ENCODE measurements at places on chromosomes 12 and 14. TPM values are rescaled to one million over a fixed set of nuclear protein-coding genes. Genes with fewer than 3 reads are reported as not detected.
A peak's percentile ranks its signal among the peaks of the same experiment; 100 is the strongest.

DNA sequence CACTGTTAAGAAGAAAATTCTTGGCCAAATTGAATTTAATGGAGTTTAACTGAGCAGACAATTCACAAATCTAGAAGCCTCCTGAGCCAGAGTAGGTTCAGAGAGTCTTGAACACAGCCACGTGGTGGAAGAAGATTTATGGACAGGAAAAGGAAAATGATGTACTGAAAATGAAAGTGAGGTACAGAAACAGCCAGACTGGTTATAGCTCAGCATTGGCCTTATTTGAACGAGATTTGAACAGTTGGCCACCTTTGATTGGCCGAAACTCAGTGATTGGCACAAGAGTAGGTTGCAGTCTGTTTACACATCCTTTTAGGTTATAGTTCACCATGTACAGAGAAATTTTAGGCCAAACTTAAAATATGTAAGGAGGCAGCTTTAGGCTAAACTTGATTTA is 9.9 kb downstream of the OAS2 start:
- DNase-seq = no peak

DNA sequence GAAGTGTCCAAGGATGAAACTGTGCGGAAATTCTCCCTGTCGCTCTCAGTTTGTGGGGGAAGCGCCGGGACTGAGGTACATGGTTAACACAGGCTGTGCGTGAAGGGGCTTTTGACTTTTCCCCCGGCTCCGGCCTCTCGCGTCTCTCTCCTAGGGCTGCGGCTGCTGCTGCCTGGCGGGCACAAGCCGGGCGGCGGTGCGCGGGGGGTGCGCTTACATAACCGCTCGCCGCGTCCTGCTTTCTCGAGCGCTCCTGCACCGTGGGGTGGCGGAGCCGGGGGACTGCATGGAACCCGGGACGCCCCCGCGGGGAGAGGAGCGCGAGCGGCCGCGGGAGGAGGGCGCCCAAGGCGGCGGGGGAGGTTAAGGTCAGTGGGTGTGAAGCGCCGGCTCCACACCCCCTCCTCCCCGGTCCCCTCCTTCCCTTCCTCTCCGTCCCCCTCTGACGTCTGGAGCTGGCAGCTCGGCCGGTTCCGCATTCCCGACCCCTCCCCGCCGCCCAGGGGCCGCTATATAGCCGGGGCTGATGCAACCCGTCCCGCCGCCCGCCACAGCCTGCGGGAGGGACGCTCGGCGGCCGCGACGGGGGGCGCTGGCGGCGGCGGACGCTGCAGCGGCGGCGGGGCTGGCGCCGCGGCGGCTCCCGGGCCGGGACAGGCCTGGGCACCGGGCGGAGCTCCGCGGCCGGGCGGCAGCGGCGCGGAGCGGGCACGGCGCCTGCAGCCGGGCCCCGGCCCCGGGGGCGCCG is at the start of gene JDP2:
Gene JDP2 (plus strand): TSS at position 541 of the 748 bp plus-strand sequence. CDS start 9,899 bp downstream, outside the sequence.
- DNase-seq = peak; percentile 63

- peak; percentile 24 for DNase-seq
Observed at GRCh38 chr14:70416725-70417349, at the start of gene SYNJ2BP. SYNJ2BP (minus strand) TSS chr14:70417090; CDS start chr14:70416963, 127 bp downstream.

DNA sequence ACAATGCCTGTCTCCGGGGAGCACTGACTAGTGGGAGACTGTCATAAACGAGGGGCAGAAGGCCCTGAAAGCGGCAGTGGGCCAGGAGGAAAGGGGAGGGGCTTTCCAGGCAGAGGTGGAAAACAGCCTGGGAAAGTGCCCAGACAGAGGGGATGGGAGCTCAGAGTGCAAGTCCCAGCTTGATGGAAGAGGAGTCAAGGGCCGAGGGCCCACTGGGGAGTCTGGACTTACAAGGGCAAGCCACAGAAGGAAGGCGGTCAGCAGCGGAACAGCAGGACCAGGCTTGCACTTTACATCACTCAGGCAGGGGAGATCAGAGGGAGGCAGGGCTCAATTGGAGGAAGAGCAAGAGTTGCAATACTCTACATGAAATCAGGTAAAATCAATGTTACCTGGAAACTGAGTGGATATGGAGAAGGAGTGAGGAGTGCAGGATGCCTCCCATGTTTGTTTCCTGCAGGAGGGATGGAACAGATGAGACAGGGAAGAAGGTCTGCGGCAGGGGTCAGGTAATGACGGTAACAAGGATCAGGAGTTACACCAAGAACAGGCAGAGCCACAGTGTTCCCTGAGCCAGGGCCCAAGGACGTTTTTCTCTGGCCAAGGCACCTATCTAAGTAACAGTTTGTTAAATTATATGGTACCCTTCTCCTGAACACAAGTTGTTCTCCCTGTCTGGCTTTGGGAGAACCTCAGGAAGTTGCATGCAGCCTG is 23.8 kb downstream of the PXN start:
- no peak for DNase-seq

LPAR5 gene
- 16.6 TPM for total RNA-seq

LETMD1 gene
- 91.2 TPM for total RNA-seq

AKAP5 gene
- 0.23 TPM for total RNA-seq

Data from naive thymus-derived CD8-positive, alpha-beta T cell (primary cell).